ENCODE measurements at places on chromosomes 7 and 10.

GRCh38 chr7:158651968-158652565, 52.5 kb downstream of the NCAPG2 start:
- DNase-seq, result no peak

DNA sequence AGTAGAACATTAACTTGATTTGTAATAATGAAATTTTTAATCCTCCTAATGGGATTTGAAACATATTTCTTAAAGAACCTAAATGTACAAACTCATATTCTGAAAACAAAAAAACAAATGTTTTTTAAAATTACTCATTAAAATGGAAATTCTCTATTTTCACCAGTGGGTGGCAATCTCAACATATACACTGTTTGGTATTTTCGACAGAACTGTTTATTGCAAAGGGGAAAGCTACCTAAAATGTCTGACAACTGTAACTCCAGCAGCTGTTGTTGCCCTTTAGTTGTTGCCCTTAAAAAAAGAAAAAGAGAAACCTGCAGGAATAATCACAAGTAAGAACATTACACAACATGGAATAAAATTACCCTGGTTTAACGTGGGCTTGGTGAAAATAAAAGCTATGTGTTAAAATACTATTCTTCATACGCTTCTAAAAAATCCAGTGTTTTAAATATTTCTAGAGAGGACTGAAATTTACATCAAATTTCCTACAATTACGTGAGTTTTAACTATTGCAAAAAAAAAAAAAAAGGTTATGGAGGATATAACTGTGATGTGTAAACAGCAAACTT, 54.5 kb downstream of the COL1A2 start:
- DNase-seq, result no peak

DNA sequence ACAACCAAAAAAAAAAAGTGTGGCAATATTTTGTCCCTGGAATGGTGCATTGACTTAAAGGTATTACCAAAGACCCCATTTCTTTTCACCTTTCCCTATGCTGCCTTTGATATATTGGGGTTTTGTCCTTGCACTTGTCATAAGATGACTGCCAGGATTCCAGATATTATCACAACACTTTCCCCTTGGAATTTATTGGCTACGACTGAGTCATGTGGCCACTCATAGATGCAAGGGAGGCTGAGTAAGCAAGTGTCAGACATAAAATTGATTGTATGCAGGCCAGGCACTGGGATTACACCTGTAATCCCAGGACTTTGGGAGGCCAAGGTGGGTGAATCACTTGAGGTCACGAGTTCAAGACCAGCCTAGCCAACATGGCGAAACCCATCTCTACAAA, 83.6 kb downstream of the PPP1R3C start:
- DNase-seq, result no peak

GRCh38 chr10:113006656-113007342, 56.8 kb downstream of the TCF7L2 start:
- no peak for DNase-seq

DNA sequence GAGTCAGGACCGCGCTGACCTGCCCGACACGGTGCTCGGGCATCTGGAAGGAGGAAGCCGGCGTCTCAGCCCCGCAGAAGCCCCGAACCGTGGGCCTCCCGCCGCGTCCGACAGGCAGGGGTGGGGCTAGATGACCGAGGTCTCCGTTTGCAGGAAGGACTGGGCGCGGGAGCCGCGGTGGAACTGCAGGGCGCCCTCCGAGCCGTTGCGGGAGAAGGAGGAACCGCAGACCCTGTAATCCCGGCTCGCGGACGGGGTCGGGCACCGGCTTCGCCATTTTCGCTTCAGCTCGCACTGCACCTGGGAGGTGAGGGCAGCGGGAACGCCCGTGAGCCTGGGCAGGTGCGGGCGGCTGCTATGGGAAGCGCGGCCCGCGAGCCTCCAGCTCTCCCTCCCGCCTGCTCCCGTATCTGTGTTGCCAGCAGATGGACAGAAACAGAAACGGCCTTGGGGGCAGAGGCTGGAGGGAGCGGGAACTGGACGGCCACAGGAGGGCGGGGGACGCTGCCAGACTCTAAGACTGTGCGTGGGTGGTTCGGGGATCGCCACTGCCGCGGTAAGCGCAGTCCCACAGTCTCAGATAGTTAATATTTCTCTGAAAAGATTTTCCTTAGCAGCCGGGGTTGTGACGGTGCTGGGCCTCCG, 114.1 kb downstream of the VIPR2 start:
- no peak for DNase-seq

- no peak for DNase-seq
Measured at GRCh38 chr10:102813734-102814452, 23.3 kb downstream of the CYP17A1 start.

DNA sequence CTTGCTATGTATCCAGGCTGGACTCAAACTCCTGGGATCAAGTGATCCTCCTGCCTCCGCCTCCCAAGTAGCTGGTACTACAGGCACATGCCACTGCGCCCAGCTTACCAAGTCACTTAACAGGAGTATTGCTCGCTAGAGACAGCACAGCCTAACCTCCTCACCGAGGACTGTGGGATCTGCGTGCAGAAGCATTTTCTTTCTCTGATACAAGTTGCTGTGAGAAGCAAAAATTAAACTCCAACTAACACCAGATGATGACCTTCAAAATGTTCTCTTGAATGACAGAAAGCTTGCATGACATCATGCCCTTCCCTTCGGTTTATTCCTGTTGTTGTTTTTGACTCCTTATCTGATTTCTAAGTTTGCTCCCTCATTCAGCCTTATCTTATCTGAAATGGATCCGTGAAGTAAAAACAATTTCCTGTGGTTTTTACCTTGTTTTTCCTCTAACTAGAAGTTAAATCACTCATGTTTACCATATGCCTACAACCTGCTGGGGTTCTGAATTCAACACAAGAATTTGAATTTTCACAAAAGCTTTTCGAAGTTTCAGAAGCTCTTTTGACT, 94.4 kb upstream of the KIF5B start:
- DNase-seq, result no peak
